SJSA1 (cell line): ENCODE measurements at places on chromosomes 13 and 19.
A peak's percentile ranks its signal among the peaks of the same experiment; 100 is the strongest.

DNA sequence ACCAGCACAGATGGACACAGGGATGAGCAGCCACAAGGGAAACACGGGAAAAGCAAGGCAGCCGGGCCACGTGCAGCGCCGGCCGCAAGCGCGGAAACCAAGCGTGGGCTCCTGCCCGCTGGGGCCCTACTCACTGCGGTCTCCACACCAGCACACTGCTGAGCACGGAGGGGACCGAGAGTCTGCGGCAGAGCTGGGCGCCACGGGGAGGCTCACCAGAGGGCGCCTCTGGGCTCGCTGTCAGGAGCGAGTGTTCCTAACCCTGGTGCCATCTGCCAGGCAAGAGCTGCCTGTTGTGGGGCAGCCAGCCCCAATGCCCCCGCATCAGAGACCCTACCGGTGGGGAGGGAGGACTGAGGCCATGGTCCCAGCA is 26.5 kb downstream of the MPND start:
- no peak for DNase-seq

DNA sequence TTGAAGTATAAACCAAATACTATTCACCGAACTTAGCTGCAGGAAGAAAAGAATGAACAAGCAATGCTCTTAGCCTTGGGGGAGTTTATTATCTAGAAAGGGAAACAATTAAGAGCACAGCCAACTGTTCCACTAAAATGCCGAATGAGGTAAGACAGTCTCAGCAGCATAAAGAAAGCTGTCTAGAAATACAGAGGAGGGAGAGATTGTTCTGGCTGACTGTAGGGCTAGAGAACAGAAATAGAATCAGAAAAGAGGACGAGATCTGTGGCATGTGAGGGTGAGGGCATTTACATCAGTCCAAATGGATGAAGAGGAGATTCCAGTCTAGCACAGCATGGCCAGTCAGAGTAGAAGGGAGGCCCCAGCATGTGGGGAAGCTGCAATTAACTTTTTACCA is 56.8 kb upstream of the TNFRSF19 start:
- DNase-seq: no peak

- DNase-seq: no peak
Observed at GRCh38 chr13:48403151-48403631, 9.7 kb downstream of the LPAR6 start.

DNA sequence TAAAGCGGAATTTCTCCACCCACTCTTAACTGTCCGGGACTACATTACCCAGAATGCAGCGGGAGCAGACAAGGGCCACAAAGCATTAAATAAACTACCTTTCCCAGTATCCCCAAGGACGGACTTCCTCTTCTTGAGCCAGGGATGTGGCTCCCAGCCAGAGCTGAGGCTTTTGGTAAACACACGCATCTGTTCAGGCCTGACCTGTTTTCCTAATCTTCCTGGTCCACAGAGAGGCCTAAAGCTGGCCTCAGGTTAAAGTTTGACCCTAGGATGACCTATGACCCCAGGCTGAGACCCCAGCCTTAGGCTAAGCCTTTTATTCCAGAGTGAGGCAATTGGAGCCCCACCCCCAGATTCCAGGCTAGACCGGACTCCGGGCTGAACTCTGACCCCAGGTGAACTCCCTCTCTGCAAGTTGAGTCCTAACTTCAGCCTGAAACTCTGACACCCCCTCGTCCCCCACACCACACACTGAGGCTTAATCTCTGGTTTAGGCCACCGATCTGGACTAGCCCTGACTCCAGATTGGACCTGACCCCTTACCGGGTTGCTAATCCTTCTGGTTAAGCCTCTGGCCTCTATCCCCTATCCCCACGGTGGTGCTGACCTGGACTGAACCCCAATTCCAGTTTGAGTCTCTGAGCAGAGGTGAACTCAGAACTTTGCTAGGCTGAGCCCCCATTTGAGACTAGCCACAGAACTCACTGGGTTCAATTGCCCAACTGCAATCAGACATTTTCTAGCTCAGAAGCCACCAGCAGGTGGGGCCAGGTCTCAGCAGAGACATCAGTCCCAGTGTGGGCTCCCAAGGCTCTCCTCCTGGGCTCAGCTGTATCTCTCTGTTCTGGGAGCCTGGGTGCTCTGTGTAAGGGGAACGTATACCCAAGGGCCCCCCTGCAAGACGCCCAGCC is 750 bp upstream of the GPR108 start:
- peak; percentile 75 for DNase-seq

DNA sequence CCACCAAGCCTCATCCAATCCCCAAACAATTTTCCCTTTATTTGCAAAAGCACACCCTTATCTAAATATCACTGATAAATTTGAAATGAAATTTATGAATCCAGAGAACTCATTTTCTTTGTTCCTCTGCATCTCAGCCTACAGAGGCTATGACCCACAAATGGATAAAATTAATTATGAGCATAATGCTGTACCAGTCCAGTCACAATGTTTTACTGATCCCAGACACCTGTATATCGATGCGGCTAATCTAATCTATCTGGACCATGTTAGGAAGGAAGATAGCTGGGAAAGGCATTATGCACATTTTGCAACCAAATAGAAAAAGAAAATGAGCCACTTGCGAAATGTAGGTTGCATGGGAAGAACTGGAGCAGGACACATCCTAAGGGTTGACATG is 150.0 kb downstream of the FGF14 start:
- no peak for DNase-seq

DNA sequence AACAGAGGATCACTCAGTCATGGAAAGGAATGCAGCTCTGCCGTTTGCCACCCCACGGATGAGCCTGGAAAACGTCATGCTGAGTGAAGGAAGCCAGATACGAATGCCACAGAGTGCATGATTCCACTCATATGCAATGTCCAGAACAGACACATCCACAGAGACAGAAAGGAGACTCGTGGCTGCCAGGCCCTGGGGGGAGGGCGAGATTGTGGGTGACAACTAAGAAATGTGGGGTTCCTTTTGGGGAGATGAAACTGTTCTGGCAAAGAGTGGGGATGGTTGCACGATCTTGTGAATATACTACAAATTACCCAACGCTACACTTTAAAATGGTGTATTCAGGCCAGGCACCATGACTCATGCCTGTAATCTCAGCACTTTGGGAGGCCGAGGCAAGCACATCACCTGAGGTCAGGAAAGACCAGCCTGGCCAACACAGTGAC is 27.2 kb upstream of the NAPA start:
- DNase-seq: peak; percentile 53

DNA sequence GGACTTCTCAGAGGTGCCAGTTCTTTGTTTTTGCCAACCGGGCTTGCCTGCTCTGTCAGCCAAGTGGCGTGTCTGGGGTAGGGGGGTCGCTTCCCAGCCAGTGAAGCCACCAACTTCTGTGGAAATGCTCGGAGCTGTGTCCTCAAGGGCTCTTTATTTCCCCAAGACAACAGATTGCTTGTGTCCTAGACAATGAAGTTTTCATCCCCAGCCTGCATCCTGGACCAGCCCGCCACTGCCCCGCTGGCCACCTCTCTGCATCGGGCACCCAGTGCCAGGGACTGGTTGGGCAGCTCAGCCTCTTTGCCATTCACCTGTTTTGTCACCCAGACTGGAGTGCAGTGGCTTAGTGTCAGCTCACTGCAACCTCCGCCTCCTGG is 3.7 kb downstream of the RAB11B start:
- no peak for DNase-seq

- DNase-seq: peak; percentile 78
Observed at GRCh38 chr19:2032296-2032941, 16.9 kb upstream of the BTBD2 start.

DNA sequence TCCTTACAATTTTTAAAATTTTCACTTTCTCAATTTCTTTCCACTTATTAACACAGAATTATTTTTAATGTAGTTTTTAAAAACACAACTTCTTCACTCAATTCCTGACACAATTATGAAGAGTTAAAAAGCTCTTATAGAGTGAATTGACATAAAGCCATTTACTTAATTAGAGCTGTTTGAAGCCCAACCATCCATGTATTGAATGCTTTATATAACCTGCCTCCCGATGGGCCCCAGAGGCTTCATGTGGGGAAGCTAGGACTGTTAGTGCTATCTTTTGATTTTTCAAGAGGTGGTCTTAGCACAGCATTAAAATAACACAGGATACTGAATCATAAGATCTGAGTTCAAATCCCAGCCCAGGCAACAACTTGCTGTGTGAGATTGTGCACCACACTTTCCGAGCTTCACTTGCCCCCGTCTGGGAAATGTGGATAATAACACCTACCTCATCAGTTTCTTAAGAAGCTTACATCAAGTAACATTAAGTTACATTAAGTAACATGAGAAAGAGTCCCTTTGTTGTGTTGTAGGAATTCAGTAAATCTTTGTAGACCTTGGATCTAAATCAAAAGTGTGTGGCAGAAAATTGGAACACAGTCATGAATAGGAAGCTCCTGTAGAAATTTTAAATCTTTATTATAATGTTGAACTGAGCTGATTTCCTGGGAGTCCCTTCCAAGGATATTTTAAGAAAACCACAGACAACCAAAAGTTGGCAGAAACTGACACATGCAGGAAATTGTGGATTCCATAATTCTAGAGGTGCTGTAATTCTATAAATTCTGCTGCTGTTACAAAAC is 5.5 kb upstream of the ENOX1 start:
- no peak for DNase-seq

DNA sequence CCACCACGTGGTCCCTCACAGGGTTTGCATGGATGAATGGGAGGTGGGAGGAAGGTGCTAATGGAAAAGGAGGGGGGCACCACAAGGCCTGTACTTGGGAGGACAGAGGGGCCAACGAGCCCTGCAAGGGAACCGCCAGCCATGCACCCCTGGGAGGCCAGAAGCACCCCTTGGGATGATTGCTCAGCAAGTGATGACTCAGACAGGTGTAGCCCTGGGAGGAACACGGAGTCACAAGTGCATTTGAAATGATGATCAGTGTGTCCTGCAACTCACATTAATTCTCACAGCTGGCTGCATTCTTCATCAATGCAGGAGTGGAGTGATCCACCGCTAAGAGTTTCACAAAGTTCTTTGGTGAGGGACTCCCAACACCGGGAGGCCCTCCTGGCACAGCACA is 82.8 kb upstream of the ZNF254 start:
- no peak for DNase-seq

DNA sequence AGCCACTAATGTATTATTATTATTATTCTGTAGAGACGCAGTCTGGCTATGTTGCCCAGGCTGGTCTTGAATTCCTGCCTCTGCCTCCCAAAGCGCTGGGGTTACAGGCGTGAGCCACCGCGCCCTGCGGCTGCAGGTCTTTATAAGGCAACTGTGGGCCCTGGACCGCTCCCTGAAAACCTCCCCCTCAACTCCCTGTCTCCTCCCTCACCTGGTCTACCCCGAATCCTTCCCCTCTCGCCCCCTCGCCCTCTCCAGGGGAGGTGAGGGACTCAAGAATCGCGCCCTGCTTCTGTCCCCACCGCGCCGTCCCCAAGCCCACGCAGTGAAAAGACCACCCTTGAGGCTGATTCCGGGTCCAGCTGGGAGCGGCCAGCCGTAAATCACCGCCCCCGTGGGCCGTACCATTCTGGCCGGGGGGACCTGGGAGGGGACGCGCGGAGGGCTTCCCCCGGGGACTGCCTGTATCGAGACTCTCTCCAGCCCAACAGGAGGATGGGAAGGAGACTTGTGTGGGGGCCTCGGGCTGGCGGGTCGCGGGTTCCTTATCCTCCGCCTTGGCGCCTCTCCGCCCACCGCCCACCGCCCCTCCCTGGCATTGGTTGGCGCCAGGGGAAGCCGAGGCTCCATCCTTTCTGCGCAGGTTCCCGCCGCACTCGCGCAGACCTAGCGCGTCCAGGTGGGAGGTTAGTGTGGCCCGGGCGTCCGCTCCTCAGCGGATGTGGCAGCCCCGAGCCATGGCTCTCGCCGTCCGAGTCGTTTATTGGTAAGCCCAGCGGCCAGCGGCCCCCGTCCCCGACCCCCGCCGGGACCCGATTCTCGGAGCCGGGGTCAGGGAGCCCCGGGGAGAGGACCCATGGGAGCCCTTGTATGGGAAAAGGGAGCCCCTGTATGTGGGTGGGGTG is at the start of gene SELENOW:
Gene SELENOW (plus strand): TSS at position 655 of the 905 bp plus-strand sequence. CDS start 83 bp downstream, at position 738.
- DNase-seq: peak; percentile 68

DNA sequence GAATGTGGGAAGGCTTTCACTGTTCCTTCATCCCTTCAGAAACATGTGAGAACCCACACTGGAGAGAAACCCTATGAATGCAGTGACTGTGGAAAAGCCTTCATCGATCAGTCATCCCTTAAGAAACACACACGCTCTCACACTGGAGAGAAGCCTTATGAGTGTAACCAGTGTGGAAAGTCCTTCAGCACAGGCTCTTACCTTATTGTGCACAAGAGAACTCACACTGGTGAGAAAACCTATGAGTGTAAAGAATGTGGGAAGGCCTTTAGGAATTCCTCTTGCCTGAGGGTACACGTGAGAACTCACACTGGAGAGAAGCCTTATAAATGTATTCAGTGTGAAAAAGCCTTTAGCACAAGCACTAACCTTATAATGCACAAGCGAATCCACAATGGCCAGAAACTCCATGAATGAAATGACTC is 18.6 kb downstream of the ZNF177 start:
- no peak for DNase-seq

DNA sequence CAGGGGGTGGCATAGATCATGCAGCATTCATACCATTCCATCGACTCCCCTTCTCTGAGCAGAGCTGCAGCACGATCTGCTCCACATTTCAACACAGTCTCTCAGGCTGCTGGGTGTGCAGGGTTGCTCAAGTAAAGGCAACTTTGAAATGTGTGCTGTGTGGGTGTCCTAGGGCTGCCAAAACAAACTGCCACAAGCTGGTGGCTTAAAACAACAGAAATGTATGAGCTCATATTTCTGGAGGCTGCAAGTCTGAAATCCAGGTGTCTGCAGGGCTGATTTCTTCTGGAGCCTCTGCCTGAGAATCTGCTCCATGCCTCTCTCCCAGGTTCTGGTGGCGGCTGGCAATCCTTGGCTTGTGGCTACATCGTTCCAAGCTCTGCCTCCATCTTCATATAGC is 63.7 kb upstream of the WDFY2 start:
- no peak for DNase-seq

DNA sequence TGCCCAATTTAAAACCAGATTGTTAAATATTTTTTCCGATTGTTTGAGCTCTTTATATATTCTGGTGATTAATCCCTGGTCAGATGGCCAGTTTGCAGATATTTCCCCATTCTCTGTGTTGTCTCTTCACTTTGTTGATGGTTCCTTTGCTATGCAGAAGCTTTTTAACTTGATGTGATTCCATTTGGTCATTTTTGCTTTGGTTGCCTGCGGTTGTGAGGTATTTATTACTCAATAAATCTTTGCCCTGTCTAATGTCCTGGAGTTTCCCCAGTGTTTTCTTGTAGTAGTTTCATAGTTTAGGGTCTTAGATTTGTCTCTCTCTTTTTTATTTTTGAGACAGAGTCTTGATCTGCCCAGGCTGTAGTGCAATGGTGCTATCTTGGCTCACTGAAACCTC is 23.8 kb upstream of the LMO7 start:
- DNase-seq: no peak

GRCh38 chr13:111658145-111659100 is 338.0 kb downstream of the TEX29 start:
- no peak for DNase-seq

GRCh38 chr19:46014941-46015686 is 7.7 kb downstream of the PGLYRP1 start:
- DNase-seq: no peak

- no peak for DNase-seq
Observed at GRCh38 chr19:3163943-3164342, 14.6 kb upstream of the S1PR4 start.

GRCh38 chr19:45528149-45528743 is 21.0 kb downstream of the VASP start:
- no peak for DNase-seq
